ENCODE measurements at places on chromosomes 7 and 10. TPM values are rescaled to one million over a fixed set of nuclear protein-coding genes. Genes with fewer than 3 reads are reported as not detected.

- no peaks in the 10 kb centered on the region for H3K4me1 ChIP-seq
- no peaks in the 10 kb centered on the region for H3K36me3 ChIP-seq
- DNase-seq: no peak
These were observed 144.2 kb upstream of the EGR2 start for GRCh38 chr10:62960416-62960815.

GRCh38 chr7:90173127-90173844 is 19.0 kb downstream of the STEAP1 start:
- H3K4me1 ChIP-seq: no peaks in the 10 kb centered on the region
- H3K27ac ChIP-seq: no peak overlapping the region
- H3K36me3 ChIP-seq: no peaks in the 10 kb centered on the region
- no peak for DNase-seq
- H3K4me3 ChIP-seq: no peak overlapping the region

- H3K4me3 ChIP-seq: no peak overlapping the region
- peak overlapping the region; percentile 29 for H3K27ac ChIP-seq
- peaks cover 9% of the 10 kb centered on the region for H3K4me1 ChIP-seq
- no peak for DNase-seq
- no peaks in the 10 kb centered on the region for H3K27me3 ChIP-seq
These were observed 36.1 kb upstream of the TARP start for GRCh38 chr7:38309555-38309954.

- H3K27ac ChIP-seq: no peak overlapping the region
- no peaks in the 10 kb centered on the region for H3K4me1 ChIP-seq
- no peaks in the 10 kb centered on the region for H3K27me3 ChIP-seq
- H3K4me3 ChIP-seq: no peak overlapping the region
- DNase-seq: no peak
These were observed 153.4 kb upstream of the FEZF1 start for GRCh38 chr7:122457969-122458368.

DNA sequence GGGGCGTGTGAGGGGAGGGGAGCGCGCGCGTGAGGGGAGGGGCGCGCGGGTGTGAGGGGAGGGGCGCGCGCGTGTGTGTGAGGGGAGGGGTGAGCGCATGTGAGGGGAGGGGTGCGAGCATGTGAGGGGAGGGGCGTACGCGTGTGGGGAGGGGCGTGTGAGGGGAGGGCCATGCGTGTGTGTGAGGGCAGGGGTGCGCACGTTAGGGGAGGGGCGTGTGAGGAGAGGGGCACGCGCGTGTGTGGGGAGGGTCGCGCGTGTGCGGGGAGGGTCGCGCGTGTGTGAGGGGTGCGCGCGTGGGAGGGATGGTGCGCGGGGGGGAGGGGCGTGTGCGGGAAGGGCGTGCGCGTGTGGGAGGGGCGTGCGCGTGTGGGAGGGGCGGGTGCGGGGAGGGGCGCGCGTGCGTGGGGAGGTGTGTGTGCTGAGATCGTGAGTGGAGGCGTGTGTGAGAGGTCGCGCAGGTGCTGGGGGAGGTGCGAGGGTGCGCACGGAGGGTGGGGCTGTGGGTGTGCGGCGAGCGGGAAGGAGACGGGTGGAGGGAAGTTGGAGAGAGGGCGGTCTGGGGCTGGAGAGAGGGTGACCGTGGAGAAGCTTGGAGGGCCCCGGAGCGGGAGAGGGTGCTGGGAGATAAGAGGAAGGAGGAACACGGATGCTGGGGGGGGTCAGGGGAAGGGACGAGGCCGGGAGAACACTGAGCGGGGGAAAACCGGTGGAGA is 19.7 kb downstream of the MXI1 start:
- peak overlapping the region; percentile 92 for H3K27ac ChIP-seq
- peaks cover 4% of the 10 kb centered on the region for H3K36me3 ChIP-seq
- H3K4me1 ChIP-seq: peaks cover 13% of the 10 kb centered on the region
- DNase-seq: peak; percentile 68
- peak overlapping the region; percentile 65 for H3K4me3 ChIP-seq

GRCh38 chr10:1416456-1417037 is 320.8 kb downstream of the ADARB2 start:
- H3K36me3 ChIP-seq: no peaks in the 10 kb centered on the region
- H3K4me3 ChIP-seq: no peak overlapping the region
- DNase-seq: no peak
- no peak overlapping the region for H3K27ac ChIP-seq
- no peaks in the 10 kb centered on the region for H3K4me1 ChIP-seq
- peaks cover 7% of the 10 kb centered on the region for H3K27me3 ChIP-seq

- DNase-seq: no peak
- H3K4me1 ChIP-seq: no peaks in the 10 kb centered on the region
- H3K27me3 ChIP-seq: no peaks in the 10 kb centered on the region
These were observed 11.7 kb upstream of the TMEM106B start for GRCh38 chr7:12199363-12199762.

DNA sequence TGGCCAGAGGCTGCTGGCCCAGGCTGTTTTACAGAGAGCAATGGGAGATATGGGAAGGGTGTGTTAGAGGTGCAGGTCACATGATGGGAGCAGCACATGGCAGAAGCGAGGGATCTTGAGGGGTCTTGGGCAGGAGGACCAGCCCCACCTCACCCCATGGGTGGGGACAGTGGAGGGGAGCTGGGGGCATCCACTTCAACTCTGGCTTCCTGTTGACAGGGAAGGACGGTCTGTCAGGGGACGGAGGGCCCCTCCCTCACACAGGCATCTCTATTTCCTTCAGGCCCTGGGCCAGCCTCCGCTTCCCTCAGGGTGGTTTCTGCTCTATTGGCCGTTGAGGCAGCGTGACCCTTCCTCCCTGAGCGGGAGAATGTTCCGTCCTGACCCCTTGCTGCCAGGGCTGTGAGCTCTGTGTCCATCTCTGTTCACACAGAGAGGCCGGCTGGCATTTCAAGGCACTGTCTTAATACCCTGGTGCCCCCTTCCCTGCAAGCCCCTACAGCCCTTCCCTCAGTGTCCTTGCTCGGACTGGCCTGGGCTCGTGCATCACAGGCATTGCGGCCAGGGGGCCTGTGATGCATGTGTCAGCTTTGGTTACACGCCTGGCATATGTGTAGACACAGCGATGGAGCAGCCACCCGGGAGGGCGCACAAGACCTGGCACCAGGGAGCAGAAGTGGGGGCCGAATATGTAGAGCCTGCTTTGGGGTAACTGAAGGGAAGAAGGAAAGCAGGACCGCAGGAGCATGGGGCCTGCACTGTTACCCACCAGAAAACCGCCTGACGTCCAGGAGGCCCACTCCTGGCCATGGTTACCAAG is 31.8 kb downstream of the RAMP3 start:
- no peak overlapping the region for H3K27ac ChIP-seq
- no peak overlapping the region for H3K4me3 ChIP-seq
- no peaks in the 10 kb centered on the region for H3K36me3 ChIP-seq

- no peaks in the 10 kb centered on the region for H3K4me1 ChIP-seq
- H3K27me3 ChIP-seq: no peaks in the 10 kb centered on the region
- no peak for DNase-seq
- no peak overlapping the region for H3K4me3 ChIP-seq
- no peak overlapping the region for H3K27ac ChIP-seq
These were observed 121.5 kb downstream of the CRPPA start for GRCh38 chr7:16299853-16300252.

GRCh38 chr7:28018446-28018845 is 162.1 kb downstream of the JAZF1 start:
- H3K4me1 ChIP-seq: no peaks in the 10 kb centered on the region
- no peaks in the 10 kb centered on the region for H3K27me3 ChIP-seq
- H3K27ac ChIP-seq: no peak overlapping the region
- no peaks in the 10 kb centered on the region for H3K36me3 ChIP-seq
- H3K4me3 ChIP-seq: no peak overlapping the region
- DNase-seq: no peak

- H3K4me1 ChIP-seq: no peaks in the 10 kb centered on the region
- no peak for DNase-seq
- no peak overlapping the region for H3K4me3 ChIP-seq
- no peaks in the 10 kb centered on the region for H3K27me3 ChIP-seq
These were observed 2.7 kb upstream of the FEZF1 start for GRCh38 chr7:122307228-122307621.

DNA sequence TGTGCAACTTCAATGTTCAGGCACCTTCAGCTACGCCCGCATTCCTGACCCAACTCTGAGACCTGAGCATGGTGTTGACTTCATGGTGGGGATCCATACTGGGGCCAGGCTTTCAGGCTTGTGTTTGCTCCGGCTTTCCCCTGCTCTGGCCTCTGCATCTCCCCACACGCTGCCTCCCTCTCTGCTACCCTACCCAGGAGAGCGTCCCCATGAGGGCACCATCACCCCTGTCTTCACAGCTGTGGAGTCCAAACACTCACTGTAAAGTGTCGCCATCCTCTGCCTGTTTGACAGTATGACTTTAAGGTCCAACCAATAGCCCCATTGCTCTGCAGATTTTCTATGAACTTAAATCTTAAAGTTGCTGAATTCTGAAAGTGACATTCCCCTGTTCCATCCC is 199.0 kb upstream of the GRB10 start:
- H3K27ac ChIP-seq: no peak overlapping the region
- no peaks in the 10 kb centered on the region for H3K27me3 ChIP-seq
- H3K4me3 ChIP-seq: no peak overlapping the region
- no peaks in the 10 kb centered on the region for H3K4me1 ChIP-seq
- DNase-seq: no peak

GRCh38 chr10:120741396-120741795 is 109.8 kb upstream of the WDR11 start:
- no peak overlapping the region for H3K4me3 ChIP-seq
- no peaks in the 10 kb centered on the region for H3K4me1 ChIP-seq
- H3K36me3 ChIP-seq: no peaks in the 10 kb centered on the region
- peaks cover 2% of the 10 kb centered on the region for H3K27me3 ChIP-seq

GRCh38 chr7:132168239-132168638 is 408.0 kb downstream of the PLXNA4 start:
- no peaks in the 10 kb centered on the region for H3K4me1 ChIP-seq
- no peak for DNase-seq
- H3K27me3 ChIP-seq: no peaks in the 10 kb centered on the region
- no peaks in the 10 kb centered on the region for H3K36me3 ChIP-seq
- H3K4me3 ChIP-seq: no peak overlapping the region

GRCh38 chr10:80025281-80025680 is 53.2 kb upstream of the TMEM254 start:
- H3K27me3 ChIP-seq: no peaks in the 10 kb centered on the region
- no peak for DNase-seq
- H3K4me3 ChIP-seq: no peak overlapping the region
- H3K27ac ChIP-seq: no peak overlapping the region
- no peaks in the 10 kb centered on the region for H3K4me1 ChIP-seq
- H3K36me3 ChIP-seq: no peaks in the 10 kb centered on the region

DNA sequence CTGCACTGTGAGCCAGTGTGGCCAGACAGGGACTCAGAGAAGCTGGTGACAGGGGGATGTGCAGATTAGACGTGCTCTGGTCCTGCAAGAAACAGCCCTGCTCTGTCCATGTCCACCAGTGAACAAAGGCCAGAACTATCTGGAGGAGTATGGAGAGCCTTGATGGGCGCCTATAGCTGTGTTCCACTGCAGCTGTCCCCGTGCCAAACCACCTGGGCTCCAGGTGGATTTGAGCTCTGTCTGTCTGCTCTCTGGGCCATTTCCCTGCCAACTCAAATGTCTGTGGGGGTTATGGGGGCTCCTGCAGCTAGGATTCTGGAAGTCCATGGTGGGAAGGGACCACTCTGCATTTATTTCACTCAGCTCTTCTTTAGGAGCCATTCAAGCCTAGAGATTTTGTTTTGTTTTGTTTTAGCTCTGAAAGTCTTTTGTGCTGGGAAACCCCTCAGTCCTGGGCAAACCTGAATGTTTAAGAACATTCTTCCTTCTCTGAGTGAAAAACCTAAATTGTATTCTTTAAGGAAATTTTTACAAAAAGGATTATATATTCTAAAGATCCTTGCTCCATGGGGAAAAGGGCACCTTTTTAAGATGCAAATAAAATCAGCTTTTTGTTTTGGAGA is 1039.5 kb upstream of the SORCS1 start:
- no peaks in the 10 kb centered on the region for H3K27me3 ChIP-seq
- H3K27ac ChIP-seq: no peak overlapping the region
- no peaks in the 10 kb centered on the region for H3K4me1 ChIP-seq
- no peak overlapping the region for H3K4me3 ChIP-seq
- no peaks in the 10 kb centered on the region for H3K36me3 ChIP-seq

- peaks cover 16% of the 10 kb centered on the region for H3K4me1 ChIP-seq
- H3K36me3 ChIP-seq: no peaks in the 10 kb centered on the region
- no peak overlapping the region for H3K27ac ChIP-seq
- DNase-seq: peak; percentile 16
- H3K4me3 ChIP-seq: peak overlapping the region; percentile 67
These were observed 1.8 kb downstream of the ZMYND11 start for GRCh38 chr10:137031-137430.

NRP1 gene
- 0.72 TPM for total RNA-seq

CTBP2 gene
- 2.0 TPM for total RNA-seq

SSC4D gene
- total RNA-seq: not detected

RGR gene
- not detected for total RNA-seq

Measured in naive thymus-derived CD4-positive, alpha-beta T cell (primary cell).